ENCODE measurements at places on chromosomes 2 and 18. TPM values are rescaled to one million over a fixed set of nuclear protein-coding genes. Genes with fewer than 3 reads are reported as not detected.

TEX44 gene
- total RNA-seq, result not detected

UGT1A10 gene
- not detected for total RNA-seq

- DNase-seq, result no peak
Observed at GRCh38 chr2:36975306-36975705, 9.0 kb upstream of the STRN start.

- DNase-seq, result no peak
Observed at GRCh38 chr2:102264952-102265351, 46.4 kb upstream of the IL1RL1 start.

- DNase-seq, result no peak
Observed at GRCh38 chr2:216151313-216152025, 42.3 kb downstream of the XRCC5 start.

CLEC4F gene
- total RNA-seq, result not detected

GRCh38 chr2:69601179-69601612, 42.3 kb downstream of the AAK1 start:
- no peak for DNase-seq

- no peak for DNase-seq
Observed at GRCh38 chr2:199261936-199262335, 195.8 kb downstream of the SATB2 start.

DNA sequence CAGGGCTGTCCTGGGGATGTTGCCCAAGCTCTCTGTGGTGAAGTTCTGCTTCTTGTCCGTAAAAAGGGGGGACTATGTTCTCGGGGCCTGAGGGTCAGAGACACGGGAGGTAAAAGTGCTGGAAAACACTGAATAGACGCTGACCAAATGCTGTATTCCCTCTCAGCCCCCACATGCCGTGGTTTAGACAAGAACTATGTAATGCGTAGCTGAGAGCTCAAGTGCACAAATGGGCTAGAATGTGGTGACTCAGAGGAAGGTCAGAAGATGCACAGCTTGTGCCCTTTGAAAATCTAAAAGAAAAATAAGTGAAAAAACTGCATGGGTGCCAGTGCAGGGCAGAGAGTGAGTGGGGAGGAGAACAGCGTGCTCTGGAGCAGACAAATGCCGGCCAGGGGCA, 80.3 kb upstream of the MAP4K4 start:
- DNase-seq, result no peak

STPG4 gene
- total RNA-seq, result 1.0 TPM

KCNG2 gene
- total RNA-seq, result not detected

GRCh38 chr2:148944536-148944935, 69.5 kb downstream of the KIF5C start:
- DNase-seq, result no peak

- no peak for DNase-seq
Observed at GRCh38 chr2:56754627-56755026, 570.8 kb downstream of the CCDC85A start.

DNA sequence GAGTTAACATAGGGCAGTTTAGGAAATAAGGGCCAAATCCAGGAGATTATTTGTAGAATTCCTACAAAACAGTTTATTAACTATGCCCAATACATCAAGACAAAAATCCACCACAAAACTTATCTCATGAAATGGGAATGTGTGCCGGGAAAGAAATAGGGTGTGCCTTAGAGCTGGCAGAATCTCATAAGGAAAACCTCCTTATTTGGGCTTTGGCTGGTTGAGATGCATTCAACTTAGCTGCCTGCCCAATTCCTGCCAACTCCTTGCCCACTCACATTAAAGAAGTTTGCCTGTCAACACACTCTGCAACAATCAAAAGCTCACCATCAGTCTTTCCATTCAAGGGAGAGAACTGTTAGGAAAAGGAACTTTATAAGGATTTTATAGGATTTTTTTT, 500.6 kb downstream of the SATB2 start:
- DNase-seq, result no peak

ABCG8 gene
- not detected for total RNA-seq

GRCh38 chr2:85156153-85156552, 23.0 kb downstream of the TCF7L1 start:
- DNase-seq, result no peak

GAL3ST2 gene
- total RNA-seq, result not detected

- DNase-seq, result no peak
Observed at GRCh38 chr2:48562281-48562680, 32.3 kb downstream of the STON1 start.

KIAA2012 gene
- total RNA-seq, result not detected

- no peak for DNase-seq
Observed at GRCh38 chr2:73894877-73895276, 2.1 kb downstream of the ACTG2 start.

DNA sequence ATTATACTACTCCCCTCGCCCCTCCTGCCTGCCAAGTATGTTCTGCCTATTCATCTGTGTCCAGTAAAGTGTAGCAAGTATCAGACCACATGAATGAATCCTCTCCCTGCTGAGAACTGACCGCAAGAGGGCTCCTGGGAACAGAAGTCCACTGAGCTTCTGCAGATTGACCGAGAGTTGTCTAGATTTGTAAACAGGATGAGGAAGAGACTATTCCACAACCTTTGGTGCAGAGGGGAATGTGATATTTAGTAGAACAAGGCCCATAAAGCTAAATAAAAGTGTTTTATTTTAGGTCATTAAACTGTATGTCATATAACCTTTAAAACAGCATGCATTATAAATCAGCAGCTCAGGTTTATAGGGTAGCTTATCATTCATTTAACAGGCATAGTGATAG, 377.0 kb downstream of the DCC start:
- no peak for DNase-seq

UGT1A8 gene
- not detected for total RNA-seq

DNA sequence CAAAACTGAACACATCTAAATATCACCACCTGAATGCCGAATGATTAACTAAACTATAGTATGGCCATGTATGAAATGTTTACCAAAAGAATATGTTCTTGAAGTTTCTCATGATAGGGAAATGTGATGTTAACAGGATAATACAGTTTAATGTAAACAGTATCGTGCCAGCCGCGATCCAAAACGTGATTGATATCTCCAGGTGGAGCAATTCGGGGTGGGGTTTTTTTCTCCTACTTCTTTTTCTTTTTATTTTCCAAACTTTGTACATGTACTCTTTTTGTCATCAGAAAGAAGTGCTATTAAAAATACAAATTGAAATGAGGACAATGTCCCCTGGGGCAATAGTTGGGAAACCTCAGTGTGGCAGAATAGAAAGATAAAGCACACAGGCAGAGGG, 4.0 kb upstream of the BIN1 start:
- DNase-seq, result no peak

- DNase-seq, result no peak
Observed at GRCh38 chr2:94872676-94873361, 1.6 kb downstream of the TEKT4 start.
